ENCODE measurements at places on chromosomes 1 and 21. TPM values are rescaled to one million over a fixed set of nuclear protein-coding genes. Genes with fewer than 3 reads are reported as not detected.
A peak's percentile ranks its signal among the peaks of the same experiment; 100 is the strongest.

The KCNT2 gene
- 7.5 TPM for total RNA-seq

GRCh38 chr1:219310181-219310728 lies 136.6 kb downstream of the LYPLAL1 start:
- DNase-seq: no peak

- DNase-seq: no peak
Observed at GRCh38 chr1:13732971-13733667, 33.1 kb downstream of the PRDM2 start.

GRCh38 chr1:185291159-185291558 lies 25.9 kb downstream of the IVNS1ABP start:
- DNase-seq: no peak

- DNase-seq: no peak
Observed at GRCh38 chr1:1309251-1310108, 1.1 kb downstream of the PUSL1 start.

The SHISA4 gene
- 44.4 TPM for total RNA-seq

The PITHD1 gene
- total RNA-seq: 40.4 TPM

The PIK3R3 gene
- total RNA-seq: 26.0 TPM

The SDC3 gene
- 59.8 TPM for total RNA-seq

The PRDM16 gene
- total RNA-seq: 15.8 TPM

GRCh38 chr1:59718989-59719360 lies 95.8 kb upstream of the HOOK1 start:
- no peak for DNase-seq

The SLAMF8 gene
- total RNA-seq: 4.8 TPM

The GBP7 gene
- not detected for total RNA-seq

DNA sequence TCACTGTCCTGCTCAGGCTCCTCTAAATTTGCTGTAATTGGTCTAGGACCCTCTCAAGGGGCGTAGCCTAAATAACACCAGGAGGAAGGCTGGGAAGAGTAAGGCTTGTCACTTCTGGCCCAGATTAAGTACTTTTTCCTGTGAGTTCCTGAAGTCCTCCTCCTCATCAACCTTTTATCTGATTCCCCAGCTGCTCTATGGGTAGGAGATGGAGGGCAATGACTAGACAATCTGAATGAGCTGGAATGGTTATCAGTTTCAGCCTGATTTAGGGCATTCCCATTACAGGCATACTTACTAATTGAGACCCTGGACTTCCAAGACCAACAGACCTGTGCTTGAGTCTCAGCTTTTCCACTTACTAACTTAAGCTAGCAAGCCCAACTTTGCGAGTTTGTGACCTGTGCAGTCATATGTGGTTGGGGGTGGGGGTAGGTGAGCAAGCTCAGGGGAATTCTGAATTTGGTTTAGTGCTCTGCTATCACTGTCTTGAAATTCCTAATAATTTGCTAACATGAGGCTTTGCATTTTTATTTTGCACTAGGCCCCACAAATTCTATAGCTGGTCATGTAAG lies 18.0 kb upstream of the FGGY start:
- no peak for DNase-seq

The S100A8 gene
- total RNA-seq: 123 TPM

GRCh38 chr1:43314233-43314632 lies 13.5 kb downstream of the TIE1 start:
- DNase-seq: peak; percentile 29

- DNase-seq: no peak
Observed at GRCh38 chr1:205576011-205576410, 55.8 kb downstream of the ELK4 start.

The BGLAP gene
- 0.71 TPM for total RNA-seq

DNA sequence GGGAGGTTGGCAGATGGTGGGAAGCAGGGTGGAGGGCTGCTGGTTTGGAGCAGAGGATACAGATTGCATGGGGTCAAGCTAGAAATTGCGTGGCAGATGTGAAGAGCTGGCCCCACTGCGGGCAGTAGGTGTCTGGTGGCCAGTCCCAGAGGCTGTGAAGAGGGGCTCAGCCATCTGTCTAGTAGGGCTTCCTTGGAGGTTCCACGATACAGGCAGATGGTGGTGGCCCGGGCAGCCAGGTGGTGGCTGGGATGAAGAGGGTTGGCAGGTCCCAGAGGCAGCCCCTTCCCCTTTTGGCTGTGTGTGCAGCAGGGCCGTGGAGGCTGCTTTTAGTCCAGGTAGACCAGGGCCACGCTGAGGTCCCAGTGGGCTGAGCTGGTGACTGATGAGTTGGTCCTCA lies 16.6 kb downstream of the PSEN2 start:
- peak; percentile 38 for DNase-seq

The NDUFS2 gene
- total RNA-seq: 54.3 TPM

The BRDT gene
- not detected for total RNA-seq

- DNase-seq: no peak
Observed at GRCh38 chr1:184225283-184226099, 161.3 kb upstream of the C1orf21 start.

The PER3 gene
- total RNA-seq: 19.0 TPM

GRCh38 chr1:93980320-93981273 lies 71.4 kb upstream of the GCLM start:
- no peak for DNase-seq

- DNase-seq: no peak
Observed at GRCh38 chr1:2821966-2822620, 20.6 kb upstream of the TTC34 start.

The IL20 gene
- not detected for total RNA-seq
